ENCODE measurements at places on chromosomes 3 and 15.

- no peak for DNase-seq
These were observed 325.0 kb upstream of the CFAP20DC start for GRCh38 chr3:59374818-59375211.

GRCh38 chr3:64039981-64040733 lies 16.9 kb upstream of the PSMD6 start:
- DNase-seq: no peak

GRCh38 chr3:35638980-35639253 lies 408 bp upstream of the ARPP21 start:
- no peak for DNase-seq

DNA sequence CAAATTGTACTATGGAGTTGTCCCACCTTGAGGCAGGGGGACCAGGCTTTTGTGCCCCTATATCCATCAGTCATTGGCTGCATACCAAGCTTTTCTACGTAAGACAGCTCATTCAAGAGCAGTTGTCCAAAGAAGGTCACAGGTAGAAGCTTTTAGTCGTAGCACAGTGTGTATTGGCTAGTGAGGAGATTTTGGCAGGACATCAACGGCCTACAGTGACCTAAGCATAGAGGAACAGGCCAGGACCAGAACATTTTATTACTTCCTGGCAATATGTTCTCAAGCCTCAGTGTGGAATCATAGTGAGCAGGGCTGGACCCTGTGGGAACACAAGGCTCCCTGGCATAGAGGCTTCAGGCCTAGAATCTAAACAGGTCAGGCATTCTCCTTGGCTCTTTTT lies 105.4 kb upstream of the ANKRD28 start:
- no peak for DNase-seq

DNA sequence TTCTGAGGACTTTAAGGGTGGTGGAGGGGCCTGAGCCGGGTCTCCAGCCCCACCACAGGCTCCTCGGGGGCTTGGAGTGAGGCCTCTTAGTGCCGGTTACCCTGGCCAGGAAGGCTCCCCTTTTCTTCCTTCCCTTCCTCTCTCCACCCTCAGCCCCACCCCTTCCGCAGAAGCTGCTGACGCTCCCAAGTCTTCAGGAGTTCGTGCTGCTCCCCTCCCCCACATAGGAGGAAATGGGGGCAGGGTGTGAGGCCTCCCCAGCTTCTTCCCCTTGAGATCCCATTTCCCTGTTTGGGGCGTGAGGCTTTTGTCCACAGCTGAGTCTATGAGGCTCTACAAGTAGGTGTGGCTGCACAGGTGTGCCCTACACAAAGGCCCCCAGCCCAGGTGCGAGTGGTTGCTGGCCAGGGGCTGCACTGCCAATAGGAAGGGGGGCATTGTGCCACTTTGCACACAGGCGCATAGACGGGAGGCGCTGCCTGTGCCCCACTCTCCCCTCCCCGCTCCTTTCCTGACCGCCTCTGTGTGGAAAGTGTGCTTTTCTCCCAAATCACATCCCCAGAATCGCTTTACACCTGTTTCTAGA lies 915 bp upstream of the CALML4 start:
- DNase-seq: no peak

GRCh38 chr3:180048103-180048502 lies 11.4 kb upstream of the PEX5L start:
- no peak for DNase-seq

DNA sequence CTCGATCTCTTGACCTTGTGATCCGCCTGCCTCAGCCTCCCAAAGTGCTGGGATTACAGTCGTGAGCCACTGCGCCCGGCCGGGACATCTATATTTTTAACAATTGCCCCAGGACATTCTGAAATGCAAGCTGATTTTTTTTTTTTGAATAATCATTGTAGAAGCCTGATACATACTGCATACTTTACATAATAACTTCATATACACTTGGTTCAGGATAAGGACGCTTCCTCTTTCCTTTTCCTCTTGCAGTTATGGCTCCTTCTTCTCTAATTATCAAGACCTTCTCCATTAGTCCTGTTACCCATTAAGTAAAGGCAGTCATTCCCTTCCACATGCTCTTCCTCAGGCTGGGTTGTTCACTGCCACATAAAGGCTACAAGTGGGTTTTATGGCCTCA lies 58.3 kb downstream of the SLCO3A1 start:
- no peak for DNase-seq

- DNase-seq: no peak
These were observed 107.1 kb downstream of the SRGAP3 start for GRCh38 chr3:9142362-9142761.

DNA sequence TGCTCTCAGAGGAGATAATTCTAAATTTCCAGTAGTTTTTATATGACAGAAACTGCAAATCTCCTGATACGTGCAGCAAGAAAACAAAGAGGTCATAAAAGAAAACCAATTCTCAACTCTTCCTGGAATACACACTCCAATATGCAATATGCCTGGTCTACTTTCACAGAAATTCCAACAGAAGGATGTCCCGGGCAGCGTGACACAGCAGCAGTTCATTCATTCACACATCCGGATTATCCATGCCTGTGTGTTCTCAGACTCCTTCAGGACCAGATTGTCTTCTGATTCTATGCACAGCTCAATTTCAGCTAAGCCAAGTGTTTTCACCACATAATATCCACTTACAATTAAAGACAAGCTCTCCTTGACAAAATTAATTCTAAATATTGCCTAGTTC lies 64.3 kb downstream of the FBN1 start:
- DNase-seq: no peak

Measured in stimulated activated CD8-positive, alpha-beta memory T cell treated with anti-CD3 and anti-CD28 coated beads, Interleukin-15, amount 100 ng/mL, for 4 hours (primary cell).